Renal pelvis (tissue), 12 donors: ENCODE measurements at places on chromosomes 1 and 21.

GRCh38 chr1:59596956-59597355 is 217.8 kb upstream of the HOOK1 start:
- no peak for DNase-seq

DNA sequence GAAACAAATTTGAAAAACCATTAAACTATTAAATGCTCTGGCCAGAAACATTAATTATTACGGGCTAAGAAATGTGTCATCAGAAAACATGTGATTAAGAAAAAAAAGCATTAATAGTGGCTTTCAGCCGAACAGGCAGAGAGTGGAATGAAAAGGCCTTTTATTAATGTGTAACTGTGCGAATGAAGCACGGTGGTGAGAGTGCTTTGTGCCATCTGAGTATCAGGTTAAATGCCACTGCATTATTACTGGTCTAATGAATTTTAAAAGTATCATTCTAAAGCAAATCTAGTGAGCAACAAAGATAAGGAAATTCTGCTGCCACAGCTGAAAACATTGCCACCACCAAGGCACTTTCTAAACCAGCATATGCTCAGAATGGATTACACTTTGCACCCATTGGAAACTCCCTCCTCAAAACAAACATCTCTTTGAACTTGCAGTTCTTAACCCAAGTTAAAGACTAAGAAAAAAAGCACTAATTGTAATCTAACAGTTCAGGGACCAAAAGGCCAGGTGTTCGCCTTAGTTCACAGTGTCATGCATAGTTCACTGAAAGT is 30.0 kb upstream of the SSX2IP start:
- DNase-seq: no peak

- DNase-seq: no peak
Observed at GRCh38 chr21:15309721-15310120, 244.9 kb upstream of the NRIP1 start.

GRCh38 chr1:37020653-37021277 is 13.6 kb downstream of the GRIK3 start:
- DNase-seq: peak; percentile 50

DNA sequence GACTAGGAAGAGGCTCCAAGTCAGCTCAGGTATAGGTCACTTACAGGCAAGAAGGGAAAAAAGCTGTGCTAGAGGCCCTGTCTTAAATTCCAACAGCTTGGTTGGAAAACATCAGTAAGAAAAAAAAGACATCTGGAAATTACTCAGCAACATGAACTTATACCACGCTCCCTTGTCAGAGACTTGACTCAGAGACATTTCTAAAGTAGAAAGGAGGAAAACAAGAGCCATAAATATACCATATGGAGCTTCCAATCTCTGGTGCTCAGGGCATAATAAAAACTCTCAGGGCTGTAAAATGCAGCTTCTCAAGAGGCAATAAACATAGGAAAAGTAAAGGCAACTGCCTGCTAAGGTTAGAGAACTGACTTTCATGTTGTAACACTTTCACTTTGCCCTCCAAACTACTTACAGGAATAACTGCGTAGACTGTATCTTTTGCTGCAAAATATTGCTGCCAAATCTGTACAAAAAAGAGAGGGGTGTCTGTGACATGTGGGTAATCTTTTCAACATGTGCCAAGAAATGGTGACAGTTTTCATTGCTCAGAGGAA is 14.7 kb downstream of the ATPAF1 start:
- peak; percentile 57 for DNase-seq

- DNase-seq: peak; percentile 73
Observed at GRCh38 chr1:224203243-224204016, 20.4 kb downstream of the DEGS1 start.

DNA sequence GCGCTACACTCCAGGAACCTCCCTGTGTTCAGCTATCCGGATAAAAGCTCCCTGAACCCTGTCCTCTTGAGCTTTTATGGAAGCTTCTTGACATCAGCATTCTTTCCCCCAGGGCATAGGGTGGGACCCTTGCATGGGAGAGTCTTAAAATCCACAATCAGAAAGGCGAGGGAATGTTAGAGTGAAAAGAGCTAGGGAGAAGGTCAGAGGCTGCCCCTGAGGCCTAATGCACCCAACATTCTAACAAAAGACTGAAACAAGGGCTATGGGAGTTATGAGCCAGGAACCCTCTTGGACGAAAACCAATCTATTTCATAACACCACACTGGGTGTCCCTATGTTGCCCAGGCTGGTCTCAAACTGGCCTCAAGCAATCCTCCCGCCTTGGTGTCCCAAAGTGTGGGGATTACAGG is 36.7 kb downstream of the NEK2 start:
- no peak for DNase-seq

DNA sequence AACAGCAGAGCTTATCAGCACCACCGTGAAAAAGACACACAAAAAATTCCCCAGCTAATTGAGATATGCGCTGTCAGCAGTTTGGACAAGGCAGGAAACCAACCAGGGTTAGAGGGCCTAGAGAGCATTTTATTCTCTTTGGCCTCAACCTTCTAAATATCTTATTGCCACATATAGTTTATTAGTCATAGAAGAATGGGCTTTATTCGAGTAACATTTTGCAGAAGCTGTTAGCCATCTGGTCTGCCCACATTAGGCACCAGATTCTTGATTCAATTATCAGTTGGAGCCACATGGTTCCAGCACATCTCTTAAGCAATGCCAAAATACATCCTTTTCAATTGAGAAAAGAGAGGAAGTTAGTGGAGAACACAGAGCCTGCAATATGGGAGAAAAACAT is 109.9 kb upstream of the CXADR start:
- no peak for DNase-seq

GRCh38 chr1:20413136-20413775 is 72.8 kb downstream of the CAMK2N1 start:
- no peak for DNase-seq

DNA sequence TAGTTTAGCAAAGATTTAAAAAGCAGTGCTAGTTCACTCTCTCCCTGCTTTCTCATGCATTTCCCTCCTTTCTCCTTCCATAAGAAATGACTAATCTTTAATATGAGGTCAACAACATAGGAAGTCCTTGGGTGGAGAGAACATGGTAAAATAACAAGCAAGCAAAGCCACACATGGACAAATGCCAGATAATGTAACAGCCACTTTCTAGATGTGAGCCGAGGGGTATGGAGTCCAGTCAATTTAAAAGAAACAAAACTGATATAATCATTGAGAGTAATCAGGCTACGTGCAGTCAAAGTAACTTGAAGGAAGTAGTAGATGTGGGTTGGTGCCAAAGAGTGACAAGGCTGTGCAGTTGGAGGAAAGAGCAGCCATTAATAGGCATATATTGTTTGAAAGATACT is 69.6 kb downstream of the DUSP10 start:
- DNase-seq: no peak

- peak; percentile 86 for DNase-seq
Observed at GRCh38 chr1:91021686-91022517, at the start of gene ZNF644. ZNF644 (minus strand) TSS chr1:91022035; CDS start chr1:90982353, 39,682 bp downstream.

DNA sequence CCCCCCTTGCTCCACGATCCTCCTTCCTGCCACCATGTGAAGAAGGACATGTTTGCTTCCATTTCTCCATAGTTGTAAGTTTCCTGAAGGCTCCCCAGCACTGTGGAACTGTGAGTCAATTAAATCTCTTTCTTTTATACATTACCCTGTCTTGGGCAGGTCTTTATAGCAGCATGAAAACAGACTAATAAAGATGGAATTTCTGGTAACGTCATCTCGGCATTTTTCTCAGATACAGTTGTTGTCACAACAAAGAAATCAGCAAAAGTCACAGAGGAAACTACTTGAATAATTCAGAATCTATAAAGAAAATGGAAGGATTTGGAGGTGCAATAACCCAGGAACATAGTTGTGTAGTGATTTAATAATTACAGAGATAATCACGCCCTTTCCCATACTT is 4.4 kb downstream of the APCS start:
- no peak for DNase-seq

- DNase-seq: no peak
Observed at GRCh38 chr1:175935566-175936115, 192.2 kb upstream of the TNR start.

DNA sequence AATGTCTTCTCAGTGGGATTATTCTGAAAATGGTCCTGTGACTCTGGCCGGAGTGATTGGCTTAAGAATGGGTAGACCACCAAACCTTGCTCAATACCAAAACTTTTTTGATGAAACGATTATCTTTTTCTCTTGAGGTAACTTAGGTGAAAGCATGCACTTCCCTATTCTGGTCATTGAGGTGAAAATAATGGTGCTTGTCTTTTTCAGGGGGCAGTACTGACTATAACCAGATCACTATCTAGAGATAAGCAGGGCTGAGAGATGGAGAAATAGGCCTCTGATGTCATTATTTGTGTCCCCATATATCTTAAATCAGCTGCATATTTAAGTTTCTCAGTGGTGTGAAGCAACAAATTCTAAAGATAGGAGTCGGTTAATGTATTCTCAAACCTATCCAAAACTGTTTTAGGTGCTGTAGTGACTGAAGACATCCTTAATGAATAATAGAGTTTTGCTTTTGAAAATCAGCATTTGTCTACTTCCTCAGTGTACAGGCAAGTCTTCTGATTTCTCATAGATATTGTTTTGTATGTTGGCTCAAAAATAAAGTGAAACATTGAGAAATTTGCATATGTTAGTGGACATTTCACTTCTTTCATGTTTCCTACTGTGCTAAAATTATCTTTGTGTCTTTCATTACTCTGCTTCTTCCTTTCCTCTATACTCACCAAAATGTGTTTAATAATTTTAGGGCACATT is 735.3 kb upstream of the ADGRL4 start:
- no peak for DNase-seq

GRCh38 chr1:247548092-247548491 is 842 bp upstream of the GCSAML start:
- no peak for DNase-seq

DNA sequence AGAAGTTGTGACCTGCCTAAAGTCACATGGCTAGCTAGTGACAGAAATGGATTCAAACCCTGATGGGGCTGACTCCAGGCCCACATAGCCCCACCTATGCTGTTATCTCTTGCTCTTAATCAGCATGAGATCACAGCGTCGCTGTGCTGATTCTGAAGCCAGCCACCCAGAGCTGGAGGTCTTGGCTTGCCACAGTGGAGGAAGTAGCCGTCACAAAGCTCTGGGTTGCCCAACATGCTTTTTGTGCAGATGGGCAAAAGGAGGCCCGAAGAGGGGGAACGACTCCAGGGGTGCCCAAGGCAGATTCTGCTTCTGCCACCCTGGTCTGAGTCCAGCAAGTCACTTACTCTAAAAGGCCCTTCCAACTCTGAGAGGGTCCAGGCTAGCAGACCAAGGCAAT is 14.7 kb upstream of the MFSD2A start:
- DNase-seq: no peak

- no peak for DNase-seq
Observed at GRCh38 chr1:177567393-177567792, 396.6 kb downstream of the BRINP2 start.

DNA sequence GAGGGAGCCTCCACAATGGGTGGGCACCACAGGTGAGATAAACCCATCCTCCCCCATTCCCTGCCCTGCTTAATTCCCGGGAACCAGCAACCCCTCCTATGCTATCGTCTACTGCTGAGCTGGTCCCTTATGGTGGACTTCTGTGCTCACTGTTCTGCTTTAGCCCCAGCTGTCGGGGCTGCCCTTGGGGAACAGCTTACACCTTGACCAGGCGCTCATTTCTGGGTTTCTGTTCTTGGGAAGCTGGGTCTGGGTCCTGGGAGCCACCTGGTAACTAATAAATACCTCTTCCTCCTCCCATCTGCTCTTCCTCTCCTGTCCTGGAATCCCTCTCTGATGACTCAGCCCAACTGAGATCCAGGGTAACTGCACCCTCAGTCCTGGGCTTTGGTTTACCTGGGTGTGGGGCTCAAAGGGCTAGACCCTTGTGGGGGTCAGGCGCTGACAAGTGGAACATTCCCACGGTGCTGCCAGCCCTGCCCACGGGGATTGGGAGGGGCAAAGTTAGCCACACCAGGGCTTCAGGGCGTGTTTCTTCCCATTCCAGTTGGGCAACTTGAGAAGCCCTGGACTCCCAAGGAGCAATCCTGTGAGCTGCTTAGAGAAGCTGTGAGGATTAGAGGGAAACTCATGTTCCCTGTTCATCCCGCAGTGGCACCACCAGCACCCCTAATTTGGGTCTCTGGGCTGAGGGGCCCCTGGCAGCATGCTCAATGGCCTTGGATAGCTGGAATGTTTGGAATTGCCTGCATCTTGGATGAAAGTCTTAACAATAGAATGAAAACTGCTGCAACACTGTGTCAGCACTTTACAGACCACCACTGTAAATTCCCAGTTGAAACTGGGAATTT is 1.6 kb downstream of the PCAT6 start:
- no peak for DNase-seq

- DNase-seq: no peak
Observed at GRCh38 chr1:79575424-79575823, 568.9 kb upstream of the ADGRL4 start.

DNA sequence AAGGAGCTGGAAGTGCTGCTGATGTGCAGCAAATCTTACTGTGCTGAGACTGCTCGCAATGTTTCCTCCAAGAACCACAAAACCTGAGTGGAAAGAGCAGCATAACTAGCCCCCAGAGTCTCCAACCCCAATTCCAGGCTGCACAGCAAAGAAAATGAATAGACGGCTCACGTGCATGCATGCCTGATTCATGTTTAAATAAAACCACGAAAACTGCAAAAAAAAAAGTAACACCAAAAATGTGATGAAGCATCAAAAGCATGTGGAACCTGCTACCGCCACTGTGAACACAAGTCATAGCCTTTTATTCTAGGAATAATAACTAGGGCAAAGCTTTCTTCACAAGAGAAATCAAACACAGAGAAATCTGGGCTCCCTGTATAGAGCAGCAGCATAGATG is 9.6 kb upstream of the TRNP1 start:
- no peak for DNase-seq

GRCh38 chr1:14873677-14874076 is 275.2 kb downstream of the KAZN start:
- no peak for DNase-seq

GRCh38 chr21:25813917-25814316 is 79.1 kb downstream of the GABPA start:
- no peak for DNase-seq

DNA sequence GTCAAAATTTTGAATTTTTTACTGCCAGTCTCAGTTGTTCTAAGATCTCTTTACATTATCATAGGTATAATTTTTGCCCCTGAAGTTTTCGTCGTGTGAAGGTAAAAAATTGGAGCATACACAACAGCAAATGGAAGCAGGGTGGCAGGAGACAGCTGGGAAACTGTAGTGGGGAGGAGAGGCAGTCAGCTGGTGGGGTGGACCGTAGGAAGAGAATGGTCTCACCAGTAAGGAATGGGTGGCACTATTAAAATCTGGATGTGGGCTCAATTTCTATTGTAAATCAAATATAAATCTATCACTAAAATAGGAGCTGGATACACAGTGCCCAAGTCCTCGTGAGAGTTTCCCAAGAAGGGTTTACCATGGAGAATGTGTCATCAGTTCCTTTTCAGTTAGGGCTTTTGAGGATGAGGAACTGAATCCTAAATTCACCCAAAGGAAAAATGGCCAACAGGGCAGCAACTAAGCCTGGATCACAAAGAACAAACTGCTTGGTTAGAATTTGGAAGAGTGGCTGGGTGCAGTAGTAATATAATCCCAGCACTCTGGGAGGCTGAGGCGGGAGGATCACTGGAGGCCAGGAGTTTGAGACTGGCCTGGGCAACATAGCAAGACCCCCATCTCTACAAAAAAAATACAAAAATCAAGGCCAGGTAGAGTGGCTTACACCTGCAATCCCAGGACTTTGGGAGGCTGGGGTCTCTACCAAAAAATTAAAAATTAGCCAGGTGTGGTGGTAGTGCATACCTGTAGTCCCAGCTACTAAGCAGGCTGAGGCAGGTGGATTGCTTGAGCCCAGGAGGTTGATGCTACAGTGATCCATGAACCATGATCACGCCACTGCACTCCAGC is 10.5 kb upstream of the IRF2BP2 start:
- DNase-seq: no peak
